ENCODE measurements at places on chromosomes 13 and 19.

- DNase-seq, result no peak
These were observed 81.2 kb upstream of the RNF113B start for GRCh38 chr13:98258226-98258625.

DNA sequence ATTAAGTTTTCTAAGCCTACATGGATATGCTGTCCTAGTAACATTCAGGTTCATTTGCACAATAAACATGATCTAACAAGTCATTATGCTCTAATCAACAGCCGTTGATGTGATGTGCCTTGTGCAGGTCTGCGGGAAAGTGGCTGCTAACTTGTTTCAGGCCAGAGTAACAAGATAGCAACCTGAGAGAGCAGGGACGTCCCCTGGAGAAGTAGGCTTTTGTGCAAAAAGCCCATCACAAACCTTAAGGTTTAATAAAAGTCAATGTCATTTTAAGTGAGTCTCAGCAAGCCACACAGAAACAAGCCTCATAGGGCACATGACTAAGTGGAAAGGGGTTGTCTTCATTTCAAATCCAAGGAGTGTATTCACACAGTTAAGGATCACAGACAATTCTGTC is 17.6 kb downstream of the FOXO1 start:
- no peak for DNase-seq

GRCh38 chr13:29800687-29801086 is 49.7 kb downstream of the UBL3 start:
- no peak for DNase-seq

DNA sequence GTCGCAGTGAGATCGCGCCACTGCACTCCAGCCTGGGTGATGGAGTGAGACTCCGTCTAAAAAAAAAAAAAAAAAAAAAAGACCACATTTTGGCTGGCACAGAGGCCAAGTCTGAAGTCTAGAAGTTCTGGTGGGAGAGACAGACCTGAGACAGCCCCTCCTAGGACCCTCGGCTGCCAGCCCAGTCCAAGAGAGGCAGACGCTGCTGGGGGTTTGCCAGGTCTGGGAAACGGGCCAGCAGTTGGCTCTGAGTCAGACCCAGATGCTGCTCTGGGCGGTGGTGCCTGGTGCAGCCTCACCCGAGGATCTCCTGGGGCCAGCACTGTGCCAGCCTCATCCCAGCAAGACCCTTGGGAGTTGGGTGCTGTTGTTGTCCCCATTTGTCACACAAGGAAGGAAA is 5.8 kb downstream of the FCHO1 start:
- no peak for DNase-seq

- DNase-seq, result no peak
These were observed 9.8 kb downstream of the ATP4B start for GRCh38 chr13:113648216-113648610.

- DNase-seq, result no peak
These were observed 2.1 kb upstream of the FGF9 start for GRCh38 chr13:21668732-21669275.

DNA sequence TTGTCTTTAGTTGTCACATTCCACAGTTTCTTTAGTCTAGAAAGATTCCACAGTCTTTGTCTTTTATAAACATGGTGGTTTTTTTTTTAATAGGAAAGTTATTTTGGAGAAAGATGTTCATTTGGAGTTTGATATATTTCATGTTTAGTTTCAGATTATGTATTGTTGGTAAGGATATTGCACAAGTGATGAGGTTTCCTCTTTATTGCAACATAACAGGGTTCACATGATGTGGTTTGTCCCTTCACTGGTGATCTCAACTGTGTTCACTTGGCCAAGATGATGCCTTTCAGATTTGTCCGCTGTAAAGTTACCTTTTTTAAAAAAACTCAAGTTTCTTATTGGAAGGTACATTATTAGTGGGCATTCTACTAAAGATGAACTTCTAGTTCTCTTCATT is 3.2 kb downstream of the ZNF230 start:
- peak; percentile 79 for DNase-seq

GRCh38 chr13:98803111-98803561 is 50.7 kb upstream of the SLC15A1 start:
- DNase-seq, result no peak

DNA sequence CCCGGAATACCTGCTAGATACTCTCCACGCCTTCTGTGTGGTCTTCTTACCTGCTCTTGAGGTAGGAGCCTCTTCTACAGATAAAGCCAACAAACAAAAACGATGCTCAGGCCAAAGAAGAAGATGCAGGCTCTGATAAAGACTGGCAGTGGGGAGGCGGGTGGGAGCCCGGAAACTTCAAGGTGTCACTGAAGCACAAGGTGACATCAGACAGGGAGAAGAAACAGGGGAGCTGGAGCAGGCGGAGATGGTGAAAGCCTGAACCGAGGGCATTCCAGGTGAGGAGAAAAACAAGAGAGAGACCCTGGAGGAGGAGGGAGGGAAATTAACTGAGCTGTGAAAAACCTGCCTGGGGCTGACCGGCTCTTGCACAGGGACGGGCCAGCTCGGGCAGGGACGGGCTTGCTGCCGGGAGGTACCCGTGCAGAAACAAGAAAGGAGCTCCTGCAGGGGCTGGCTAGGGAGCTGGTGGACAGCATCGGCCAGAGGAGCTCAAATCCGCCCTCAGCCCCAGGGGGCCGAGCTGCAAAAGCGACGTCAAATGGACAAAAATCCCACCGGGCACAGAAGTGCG is 19.0 kb downstream of the GNG7 start:
- DNase-seq, result no peak

DNA sequence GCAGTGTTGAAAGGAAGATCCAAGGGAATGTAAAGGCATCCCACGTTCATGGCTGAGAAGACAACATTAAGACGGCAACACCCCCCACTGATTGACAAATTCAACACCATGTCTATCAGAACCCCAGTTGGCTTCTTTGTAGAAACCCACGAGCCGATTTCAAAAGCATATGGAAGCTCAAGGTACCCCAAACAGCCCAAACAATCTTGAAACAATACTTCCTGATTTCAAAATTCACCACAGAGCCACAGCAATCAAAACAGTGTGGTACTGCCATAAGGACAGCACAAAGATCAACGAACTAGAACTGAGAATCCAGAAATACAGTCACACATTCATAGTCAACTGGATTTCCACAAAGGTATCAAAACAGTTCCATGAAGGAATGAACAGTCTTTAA is 6.2 kb downstream of the MIER2 start:
- peak; percentile 41 for DNase-seq

- no peak for DNase-seq
These were observed 2.4 kb downstream of the SMG9 start for GRCh38 chr19:43752287-43752875.

- DNase-seq, result peak; percentile 52
These were observed 44.5 kb upstream of the GTF3A start for GRCh38 chr13:27379694-27380641.

DNA sequence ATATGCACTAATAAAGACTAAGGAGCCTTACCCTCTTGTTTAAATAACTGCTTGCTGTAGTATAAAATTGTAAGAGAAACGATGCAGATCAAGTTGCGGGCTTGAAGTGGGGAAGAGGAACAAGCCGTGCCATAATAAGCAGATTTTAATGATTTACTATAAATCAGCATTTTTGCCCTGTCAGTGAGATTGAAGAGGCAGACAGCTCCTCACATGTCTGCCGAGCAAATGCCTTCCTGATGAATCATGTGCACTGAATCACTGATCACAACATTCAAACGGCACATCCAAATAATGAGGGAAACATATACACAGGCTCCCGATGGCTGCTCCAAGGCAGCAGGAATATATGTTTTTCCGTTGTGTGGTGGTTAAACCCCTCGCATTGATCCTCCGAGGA is 282.9 kb downstream of the TSHZ3 start:
- no peak for DNase-seq

DNA sequence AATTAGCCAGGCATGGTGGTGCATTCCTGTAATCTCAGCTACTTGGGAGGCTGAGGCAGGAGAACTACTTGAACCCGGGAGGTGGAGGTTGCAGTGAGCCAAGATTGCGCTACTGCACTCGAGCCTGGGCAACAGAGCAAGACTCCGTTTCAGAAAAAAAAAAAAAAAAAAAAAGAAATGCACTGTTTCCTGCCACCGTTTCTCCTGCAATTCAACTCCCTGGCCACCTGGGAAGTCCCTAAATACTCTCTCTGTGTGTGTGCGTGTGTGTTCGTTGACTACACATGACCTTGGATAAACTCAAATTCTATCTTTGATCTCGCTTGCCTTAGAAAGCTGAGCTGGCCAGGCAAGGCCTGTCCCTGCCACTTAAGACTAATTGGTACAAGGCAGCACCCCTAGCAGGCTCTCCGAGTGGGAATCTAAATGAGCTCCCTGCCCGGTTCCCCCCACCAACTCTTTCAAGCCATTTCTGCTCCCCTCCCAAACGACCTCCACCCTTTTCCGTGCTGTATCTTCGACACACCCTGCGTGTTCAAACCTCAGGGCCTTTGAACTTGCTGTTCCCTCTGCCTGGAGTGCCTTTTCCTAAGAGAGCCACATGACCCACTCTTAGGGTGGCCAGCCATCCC is 5.2 kb upstream of the BCAT2 start:
- no peak for DNase-seq

DNA sequence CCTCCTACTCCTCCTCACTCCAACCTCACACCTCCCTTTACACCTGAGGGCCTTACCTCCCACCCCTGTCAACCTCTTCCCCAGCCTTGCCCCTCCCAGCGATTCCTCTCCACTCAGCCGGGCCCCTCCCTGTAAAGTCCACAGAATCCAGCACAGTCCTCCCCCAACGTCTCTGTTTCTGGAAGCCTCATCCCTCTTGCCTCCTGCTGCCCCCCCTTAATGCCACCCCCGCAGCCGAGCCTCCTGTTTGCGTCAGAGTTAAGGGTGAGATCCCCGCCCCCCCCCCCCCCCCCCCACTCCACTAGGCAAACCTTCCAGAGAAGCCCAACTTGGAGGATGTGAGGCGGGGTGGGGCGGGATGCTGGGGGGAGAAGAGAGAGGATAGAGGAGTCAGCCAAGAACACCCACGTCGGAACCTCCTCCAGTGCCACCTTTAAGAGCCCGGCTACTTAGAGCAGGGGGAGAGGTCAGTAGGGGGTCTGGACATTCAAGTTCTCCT is 2.1 kb downstream of the UNC13A start:
- DNase-seq, result no peak

DNA sequence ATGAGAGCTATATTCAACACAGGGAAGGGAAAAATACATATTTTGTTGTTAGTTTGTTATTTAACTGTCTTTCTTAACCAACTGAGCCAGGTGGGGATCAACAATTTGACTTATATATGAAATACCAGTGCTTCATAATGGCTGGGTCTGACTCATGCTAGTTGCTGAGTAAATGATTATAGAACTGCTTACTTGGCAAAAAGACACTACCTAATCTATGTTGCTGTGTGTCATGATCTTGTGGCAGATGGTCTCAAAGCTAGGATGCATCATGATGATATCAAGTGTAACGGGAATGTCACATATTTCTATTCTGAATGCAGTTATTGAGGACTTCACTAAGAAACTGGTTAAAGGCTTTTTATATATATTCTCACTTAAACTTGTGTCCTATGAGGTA is 727.4 kb upstream of the SLITRK1 start:
- no peak for DNase-seq

DNA sequence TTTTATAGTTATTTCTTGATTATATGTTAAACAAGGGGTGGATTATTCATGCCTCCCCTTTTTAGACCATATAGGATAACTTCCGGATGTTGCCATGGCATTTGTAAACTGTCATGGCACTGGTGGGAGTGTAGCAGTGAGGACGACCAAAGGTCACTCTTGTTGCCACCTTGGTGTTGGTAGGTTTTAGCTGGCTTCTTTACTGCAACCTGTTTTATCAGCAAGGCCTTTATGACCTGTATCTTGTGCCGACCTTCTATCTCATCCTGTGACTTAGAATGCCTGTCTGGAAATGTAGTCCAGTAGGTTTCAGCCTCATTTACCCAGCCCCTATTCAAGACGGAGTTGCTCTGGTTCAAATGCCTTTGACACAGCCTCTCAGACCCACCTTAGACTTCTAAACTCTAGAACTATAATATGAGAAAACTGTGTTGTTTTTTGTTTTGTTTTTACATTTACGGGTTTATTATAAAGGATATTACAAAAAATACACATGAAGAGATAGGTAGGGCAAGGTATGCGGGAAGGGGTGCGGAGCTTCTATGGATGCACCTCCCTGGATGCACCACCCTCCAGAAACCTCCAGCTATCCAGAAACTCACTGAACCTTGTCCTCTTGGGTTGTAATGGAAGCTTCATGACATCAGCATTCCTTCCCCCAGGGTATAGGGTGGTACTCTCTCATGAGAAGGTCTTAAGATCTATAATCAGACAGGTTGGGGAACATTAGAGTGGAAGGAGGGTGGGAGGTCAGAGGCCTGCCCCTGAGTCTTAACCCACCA is 15.8 kb upstream of the SPRYD7 start:
- DNase-seq, result no peak

- DNase-seq, result no peak
These were observed 60.0 kb downstream of the TPT1 start for GRCh38 chr13:45280751-45281634.
